ENCODE measurements at places on chromosomes 7 and 10.

DNA sequence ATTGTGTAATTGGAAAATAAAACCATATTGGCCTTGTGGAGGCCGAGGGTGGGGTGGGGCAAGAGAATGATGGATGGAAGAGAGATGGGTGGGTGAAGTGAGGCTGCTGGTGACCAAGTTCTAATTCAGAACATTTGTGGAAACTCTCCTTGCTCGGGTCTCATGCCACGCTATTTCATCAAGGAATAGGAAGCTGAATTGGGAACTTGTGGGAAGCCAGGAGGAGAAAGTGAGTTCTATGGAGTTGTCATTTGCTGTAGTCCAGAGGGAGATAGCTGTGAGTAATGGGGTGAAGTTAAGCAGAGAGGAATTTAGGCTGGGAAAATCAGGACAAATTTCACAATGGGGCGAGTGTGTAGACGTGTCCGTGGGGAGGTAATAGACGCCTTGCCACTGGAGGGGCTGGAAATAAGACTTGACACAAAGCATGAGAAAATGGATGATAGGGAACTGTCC is 339.2 kb downstream of the LRMDA start:
- no peak for DNase-seq

DNA sequence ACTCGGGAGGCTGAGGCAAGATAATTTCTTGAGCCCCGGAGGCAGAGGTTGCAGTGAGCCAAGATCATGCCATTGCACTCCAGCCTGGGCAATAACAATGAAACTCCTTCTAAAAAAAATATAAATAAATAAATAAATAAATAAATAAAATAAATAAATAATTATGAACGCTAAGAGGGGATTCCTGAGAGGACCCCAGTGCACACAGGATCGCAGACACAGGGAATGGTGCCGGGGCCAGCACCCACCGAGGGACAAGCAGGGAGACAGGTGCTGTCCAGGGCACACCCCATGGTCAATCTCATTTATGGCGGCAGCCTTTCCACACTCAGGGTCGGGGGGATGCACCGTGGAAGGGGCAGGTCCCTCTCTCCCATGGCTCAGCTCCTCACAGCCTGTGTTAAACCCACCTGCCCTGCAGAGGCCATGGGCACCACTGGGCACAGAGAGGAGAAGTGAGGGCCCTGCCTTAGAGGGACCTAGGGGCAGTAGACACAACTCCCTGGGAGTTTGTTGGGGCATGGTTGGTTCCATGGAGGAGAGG is 2.2 kb upstream of the RAMP3 start:
- no peak for DNase-seq

GRCh38 chr7:25569765-25570164 is 341.5 kb upstream of the NPVF start:
- DNase-seq, result no peak

DNA sequence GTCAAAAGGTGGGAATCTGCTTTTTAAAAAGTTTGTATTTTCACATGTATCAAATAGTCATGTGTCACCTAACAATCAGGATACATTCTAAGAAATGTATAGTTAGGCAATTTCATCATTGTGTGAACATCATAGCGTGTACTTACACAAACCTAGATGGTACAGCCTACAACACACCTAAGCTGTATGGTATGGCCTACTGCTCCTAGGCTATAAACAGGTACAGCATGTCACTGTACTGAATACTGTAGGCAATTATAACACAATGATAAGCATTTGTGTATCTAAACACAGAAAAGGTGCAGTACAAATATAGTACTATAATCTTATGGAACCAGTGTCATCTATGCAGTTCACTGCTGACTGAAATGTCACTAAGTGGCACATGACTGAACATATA is 17.8 kb downstream of the COA1 start:
- DNase-seq, result no peak

DNA sequence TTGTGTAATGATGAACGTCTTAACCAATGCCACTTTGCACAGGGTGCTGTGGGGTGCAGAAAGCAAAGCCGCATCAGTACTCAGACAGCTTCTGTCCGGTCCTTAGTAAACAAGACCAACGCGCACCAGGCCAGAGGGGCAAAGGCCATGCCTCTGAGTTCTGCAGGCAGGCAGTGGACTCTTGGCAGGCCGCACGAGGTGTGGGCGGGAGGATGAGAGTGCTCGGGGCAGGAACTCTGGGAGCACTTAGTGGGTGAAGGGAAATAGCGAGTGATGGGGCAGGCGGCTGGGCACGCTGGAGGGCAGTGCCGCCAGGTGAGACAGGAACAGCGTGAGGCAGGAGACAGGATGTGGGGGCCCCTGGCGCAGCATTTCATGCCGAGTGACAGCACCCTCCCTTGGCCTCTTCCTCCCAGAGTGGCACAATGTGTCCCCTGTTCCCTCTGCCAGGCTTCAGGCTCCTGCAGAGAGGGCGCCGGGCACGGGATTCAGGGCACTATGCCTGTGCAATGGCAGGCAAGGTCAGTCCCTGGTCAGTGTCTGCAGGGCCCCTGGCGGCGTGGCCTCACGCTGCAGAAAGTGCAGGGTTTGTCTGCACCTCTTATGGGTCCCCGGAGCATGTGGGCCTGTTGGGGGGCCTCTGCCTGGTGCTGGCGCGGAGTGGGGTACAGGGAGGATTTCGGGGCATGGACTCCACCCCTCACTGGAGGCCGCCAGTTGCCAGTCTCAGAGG is 60.4 kb downstream of the VIPR2 start:
- no peak for DNase-seq

DNA sequence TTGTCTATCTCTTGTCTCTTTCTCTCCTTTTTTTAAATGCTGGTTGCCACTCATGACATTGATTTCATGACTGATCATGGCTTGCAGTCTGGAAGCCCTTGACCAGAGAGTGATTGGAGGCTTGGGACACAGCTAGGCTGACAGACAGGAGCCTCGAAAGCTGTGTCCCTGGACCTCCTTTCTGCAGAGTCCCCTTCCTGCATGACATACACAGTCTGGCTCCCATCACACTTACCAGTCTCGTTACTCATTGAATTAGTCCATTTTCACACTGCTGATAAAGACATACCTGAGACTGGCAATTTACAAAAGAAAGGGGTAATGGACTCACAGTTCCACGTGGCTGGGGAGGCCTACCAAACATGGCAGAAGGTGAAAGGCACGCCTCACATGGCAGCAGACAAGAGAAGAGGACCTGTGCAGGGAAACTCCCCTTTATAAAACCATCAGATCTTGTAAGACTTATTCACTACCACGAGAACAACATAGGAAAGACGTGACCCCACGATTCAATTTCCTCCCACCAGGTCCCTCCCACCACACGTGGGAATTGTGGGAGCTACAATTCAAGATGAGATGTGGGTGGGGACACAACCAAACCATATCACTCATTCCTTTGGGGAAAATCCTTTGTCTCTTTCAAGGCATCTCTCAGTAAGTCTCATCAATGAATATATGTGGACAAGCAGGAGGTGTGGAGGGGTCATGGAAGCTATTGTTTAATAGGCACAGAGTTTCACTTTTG is 102.3 kb downstream of the TBXAS1 start:
- DNase-seq, result no peak

- DNase-seq, result no peak
Measured at GRCh38 chr10:9848278-9848677, 1169.4 kb upstream of the CELF2 start.

DNA sequence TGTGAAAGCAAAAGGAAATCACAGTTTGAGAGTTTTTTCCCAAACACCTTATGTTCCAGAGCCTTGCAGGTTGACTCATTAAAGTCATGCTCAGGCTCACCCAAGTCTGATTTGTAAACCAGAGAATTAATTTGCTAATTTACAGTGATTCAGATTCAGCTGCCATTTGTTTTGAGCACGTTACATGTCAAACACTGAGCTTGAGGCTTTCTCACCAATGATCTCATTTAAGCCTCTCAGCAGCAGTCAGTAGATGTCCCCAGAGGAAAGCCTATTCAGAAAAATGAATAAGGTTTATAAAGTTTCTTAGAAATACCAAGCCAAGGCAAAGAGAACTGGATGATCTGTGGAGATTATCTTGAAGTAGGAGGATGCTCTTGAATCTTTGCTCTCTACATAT is 420.4 kb downstream of the HTR7 start:
- no peak for DNase-seq

DNA sequence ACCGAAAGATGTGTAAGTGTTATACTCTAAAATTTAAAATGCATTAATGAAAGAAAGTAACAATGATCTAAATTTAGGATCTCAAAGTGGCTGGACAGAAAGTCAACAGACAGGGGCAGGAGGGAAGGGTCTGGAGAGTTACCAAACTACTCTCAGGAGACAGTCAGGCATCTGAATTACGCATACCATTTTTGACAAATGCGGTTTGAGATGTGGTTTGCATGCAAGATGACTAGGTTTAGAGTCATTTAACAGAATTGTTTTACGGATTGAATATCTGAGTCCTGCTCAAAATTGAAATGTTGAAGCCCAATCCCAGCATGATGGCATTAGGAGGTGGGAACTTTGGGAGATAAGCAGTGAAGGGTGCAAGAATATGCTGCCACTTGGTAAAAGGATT is 314.1 kb downstream of the WDR11 start:
- no peak for DNase-seq

DNA sequence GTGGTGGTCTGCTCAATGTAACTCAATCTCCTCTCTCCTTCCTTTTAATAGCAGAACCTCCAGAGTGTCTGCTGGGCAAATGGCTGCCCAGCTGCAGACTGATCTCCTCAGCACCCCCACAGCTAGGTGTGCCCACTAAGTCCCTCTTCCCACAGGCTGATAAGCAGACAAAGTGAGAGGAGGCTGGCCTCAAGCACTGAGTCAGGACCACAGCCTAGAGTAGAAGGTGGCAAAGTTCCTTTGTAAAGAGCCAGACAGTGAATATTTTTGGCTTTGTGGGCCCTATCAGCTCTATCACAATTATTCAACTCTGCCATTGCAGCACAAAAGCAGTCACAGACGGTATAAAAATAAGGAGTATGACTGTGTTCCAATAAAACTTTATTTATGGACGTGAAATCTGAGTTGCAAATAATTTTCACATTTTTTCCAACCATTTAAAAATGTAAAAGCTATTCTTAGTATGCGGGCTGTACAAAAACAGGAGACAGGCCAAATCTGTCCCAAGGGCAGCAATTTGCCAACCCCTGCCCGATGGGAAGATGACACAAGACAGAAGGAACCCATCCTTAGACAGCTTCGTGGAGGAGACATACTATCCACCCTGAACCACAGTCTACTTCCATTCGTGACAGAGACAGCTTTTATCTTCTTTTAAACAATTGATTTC is 23.4 kb downstream of the JAZF1 start:
- no peak for DNase-seq

- no peak for DNase-seq
Measured at GRCh38 chr7:79176859-79177477, 276.5 kb downstream of the MAGI2 start.

DNA sequence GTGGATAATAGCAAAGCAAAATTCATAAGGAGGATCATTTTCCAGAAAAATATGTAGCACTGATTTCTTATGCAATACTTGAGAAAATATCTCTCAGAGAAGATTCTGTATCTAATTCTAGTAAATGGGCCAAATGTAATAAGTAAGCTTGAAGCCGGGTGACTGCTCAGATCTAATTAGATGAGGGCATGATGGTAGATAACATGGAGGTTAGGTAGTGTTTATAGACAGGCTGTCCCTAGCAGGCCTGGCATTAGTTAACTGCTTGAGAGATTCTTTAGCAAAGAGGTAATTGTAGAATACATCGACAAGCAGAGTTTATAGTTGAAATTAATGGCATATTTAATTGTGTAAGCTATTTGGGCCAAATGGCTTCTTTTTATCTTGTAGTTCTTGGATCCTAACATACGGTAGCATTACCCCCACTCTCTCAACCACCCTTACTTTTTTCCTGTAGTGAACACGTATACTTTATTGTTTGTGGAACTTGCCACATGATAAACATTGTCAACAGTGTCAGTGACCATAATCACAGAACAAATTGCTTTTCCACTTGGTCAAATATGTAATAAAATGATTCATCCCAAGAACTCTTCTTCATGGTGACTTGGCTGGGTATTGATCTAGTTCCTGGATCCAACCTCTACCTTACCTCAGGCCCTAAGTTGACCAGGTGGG is 343.1 kb downstream of the BBS9 start:
- no peak for DNase-seq

DNA sequence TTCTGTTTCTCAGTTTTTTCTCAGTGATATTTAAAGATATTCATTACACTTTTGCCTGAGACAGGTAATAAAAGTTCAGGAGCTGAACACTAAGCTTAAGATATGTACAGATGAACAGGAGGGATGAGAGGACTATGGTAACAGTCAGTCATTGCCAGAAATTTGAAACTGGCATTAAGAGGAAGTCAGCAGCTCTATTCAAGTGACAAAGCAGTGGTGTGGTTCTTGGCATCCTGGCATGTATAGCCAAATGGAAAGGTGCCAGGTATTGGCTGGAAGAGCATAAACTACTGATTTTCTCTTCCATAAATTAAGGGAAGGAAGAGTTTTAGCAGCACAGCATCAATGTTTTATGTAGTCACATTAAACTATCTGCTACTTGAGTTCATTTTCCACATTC is 22.7 kb downstream of the HOXA1 start:
- DNase-seq, result no peak

DNA sequence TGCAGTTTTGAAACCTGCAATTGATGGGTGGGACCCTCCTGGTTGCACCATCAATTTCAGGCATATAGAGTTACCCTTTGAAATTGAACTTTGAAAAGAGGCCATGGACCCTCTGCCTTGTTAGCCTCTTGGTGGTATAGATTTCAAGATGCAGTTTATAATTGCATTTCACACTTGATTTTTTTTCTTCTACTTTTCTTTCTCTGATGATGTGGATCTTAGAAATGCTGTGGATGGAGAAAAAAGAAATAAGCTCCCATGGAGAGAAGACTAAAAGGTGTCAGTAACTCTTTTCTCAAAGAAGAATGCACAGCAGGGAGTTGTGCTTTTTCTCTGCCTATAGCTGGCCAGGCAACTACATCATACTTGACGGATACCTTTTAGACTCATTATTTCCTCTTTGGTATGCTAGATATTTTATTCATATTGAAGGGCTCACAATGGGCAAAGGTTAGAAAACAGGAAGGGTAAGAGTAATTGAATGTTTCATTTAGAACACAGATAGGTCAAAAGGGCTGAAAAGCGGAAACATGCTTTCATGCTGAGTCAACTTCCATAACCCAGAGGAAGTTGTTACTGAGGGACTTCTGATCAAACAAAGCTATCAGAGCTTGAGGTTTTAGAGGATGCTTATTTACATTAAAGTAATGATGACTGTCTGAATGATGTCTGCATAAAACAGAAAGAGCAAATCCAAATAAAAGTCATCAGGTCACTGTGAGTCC is 773.2 kb upstream of the LRRN3 start:
- DNase-seq, result no peak

GRCh38 chr10:76399226-76399625 is 967.8 kb downstream of the LRMDA start:
- DNase-seq, result no peak

DNA sequence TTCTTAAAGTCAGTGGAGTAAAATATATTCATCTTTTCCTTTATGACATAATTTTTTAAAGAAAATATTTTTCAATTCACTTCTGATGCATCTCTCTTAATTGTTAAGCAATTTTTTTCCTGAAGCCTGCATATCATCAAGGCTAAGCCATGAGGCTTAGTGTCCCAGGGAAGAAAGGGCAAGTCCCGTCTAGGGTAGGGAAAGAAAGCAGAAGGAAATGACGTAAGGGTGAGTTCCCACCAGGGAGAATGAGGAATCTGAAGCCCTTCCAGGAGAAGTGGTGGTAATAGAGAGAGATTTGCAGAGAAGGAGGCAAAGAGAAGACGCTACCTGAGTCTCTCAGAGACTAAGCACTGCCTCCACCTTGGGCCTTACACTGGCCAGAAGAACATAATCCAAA is 96.8 kb upstream of the NFE2L3 start:
- DNase-seq, result no peak

Measured in T-cell (primary cell).